Esophagus squamous epithelium (tissue), 5 donors: ENCODE measurements at places on chromosomes 12 and 14. TPM values are rescaled to one million over a fixed set of nuclear protein-coding genes. Genes with fewer than 3 reads are reported as not detected.
A peak's percentile ranks its signal among the peaks of the same experiment; 100 is the strongest.

- peaks cover 7% of the 10 kb centered on the region for H3K36me3 ChIP-seq
- H3K4me1 ChIP-seq = peaks cover 6% of the 10 kb centered on the region
- no peak overlapping the region for H3K27ac ChIP-seq
- no peaks in the 10 kb centered on the region for H3K27me3 ChIP-seq
- no peak overlapping the region for H3K4me3 ChIP-seq
- no peak for DNase-seq
Observed at GRCh38 chr14:22882529-22883172, 371 bp upstream of the REM2 start.

The SPX gene
- not detected for total RNA-seq

DNA sequence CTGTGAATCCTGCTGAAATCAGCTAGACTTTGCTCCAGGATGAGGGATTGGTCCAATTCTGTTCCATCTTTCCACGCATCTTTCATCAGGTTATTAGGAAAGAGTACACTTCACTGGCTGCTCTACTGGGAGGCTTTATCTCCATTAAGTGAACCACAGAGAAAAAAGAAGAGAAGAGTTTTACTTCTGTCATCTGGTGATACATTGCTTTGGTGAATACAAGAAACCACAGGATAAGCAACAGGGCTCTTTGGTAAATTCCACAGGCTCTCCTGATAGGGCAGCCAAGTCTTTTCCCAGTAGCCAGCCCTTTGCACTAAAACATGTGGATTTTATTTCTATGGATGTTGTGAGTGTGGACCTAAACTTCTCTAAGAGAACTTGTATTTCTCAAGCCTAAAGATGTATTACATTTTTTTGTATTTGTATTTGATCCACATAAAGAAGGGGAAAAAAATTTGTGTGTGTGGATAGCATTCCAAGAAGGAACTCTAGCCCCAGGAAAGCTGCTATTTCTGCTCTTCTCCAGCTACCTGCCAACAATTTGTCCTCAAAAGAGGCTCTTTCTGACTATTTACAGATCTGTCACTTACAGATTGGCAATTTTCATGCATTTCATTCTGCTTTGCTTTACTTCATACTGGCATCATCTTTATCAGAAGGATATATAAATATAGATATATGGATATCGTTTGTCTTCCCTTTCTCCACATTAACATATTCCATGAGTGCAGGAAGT is 1117.6 kb upstream of the TMEM132C start:
- no peaks in the 10 kb centered on the region for H3K4me1 ChIP-seq
- no peaks in the 10 kb centered on the region for H3K27me3 ChIP-seq
- no peaks in the 10 kb centered on the region for H3K36me3 ChIP-seq

DNA sequence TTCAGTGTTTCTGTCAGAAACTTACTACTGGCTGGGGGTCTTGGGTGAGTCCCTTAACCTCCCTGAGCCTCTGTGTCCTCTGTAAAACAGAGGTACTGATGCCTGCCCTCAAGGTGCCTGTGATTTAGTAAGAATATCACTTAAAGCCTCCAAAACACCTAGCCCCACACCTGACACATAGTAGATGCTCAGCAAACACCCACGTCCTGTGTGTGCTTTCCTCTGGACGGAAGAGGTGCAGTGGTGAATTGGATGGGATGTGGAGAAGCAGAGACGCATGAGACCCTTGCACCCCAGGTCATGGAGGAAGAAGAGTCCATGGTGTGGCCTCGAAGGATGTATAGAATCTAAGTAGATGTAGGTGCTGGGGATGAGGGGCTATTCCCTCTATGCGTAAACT is 110.6 kb downstream of the LGMN start:
- no peak overlapping the region for H3K4me3 ChIP-seq
- H3K27ac ChIP-seq = no peak overlapping the region
- H3K27me3 ChIP-seq = no peaks in the 10 kb centered on the region
- H3K4me1 ChIP-seq = no peaks in the 10 kb centered on the region
- peaks cover 19% of the 10 kb centered on the region for H3K36me3 ChIP-seq
- DNase-seq = no peak

DNA sequence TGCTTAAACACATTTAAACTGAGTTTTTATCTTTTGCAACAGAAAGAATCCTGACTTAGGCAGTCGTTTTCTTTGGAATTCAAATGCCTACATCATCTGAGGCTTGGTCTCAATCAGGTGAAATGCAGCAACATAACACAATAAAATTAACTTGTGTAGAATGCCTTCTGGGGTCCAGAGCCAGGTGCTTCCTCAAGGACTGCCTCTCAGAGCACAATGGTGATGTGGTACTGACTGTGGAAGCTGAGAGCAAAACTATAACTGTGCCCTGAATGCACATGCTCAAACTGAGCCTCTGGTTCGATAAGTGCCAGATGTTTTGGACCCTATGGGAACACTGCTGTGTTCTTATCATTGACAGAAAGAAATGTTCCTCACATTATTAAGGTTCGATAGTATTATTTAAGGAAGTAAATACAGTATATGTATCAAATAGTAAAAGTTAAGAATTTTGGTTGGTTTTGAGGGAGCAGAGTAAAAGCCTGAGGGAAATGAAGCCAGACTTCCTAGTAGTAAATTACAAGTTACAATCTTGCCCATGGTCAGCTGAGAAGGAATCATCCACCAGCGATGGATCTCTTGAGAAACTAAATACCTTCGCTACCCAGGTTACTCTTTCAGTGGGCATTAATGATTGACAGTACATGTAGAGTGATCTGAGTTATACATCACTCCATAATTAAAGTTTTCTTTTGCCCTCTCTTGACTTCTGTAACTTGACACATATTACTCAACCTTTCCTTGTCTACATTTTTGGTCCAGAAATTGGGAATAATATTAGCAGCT is 122.9 kb upstream of the ATP2B1 start:
- DNase-seq = no peak
- H3K27ac ChIP-seq = no peak overlapping the region
- no peaks in the 10 kb centered on the region for H3K27me3 ChIP-seq
- no peaks in the 10 kb centered on the region for H3K36me3 ChIP-seq
- no peaks in the 10 kb centered on the region for H3K4me1 ChIP-seq
- H3K4me3 ChIP-seq = no peak overlapping the region

- H3K27ac ChIP-seq = no peak overlapping the region
- no peaks in the 10 kb centered on the region for H3K36me3 ChIP-seq
- DNase-seq = no peak
- H3K27me3 ChIP-seq = no peaks in the 10 kb centered on the region
- no peaks in the 10 kb centered on the region for H3K4me1 ChIP-seq
- H3K4me3 ChIP-seq = no peak overlapping the region
Observed at GRCh38 chr12:42477941-42478340, 111.6 kb downstream of the PRICKLE1 start.

- no peak overlapping the region for H3K4me3 ChIP-seq
- H3K27me3 ChIP-seq = no peaks in the 10 kb centered on the region
Observed at GRCh38 chr14:104708606-104709268, 15.3 kb upstream of the ADSS1 start.

- no peaks in the 10 kb centered on the region for H3K27me3 ChIP-seq
- H3K4me1 ChIP-seq = peaks cover 40% of the 10 kb centered on the region
- peak overlapping the region; percentile 78 for H3K4me3 ChIP-seq
- no peak for DNase-seq
- H3K36me3 ChIP-seq = peaks cover 31% of the 10 kb centered on the region
- H3K27ac ChIP-seq = peak overlapping the region; percentile 93
Observed at GRCh38 chr14:63542231-63542999, 762 bp downstream of the PPP2R5E start.

- H3K4me3 ChIP-seq = no peak overlapping the region
- H3K36me3 ChIP-seq = no peaks in the 10 kb centered on the region
- no peaks in the 10 kb centered on the region for H3K4me1 ChIP-seq
- H3K27me3 ChIP-seq = no peaks in the 10 kb centered on the region
- H3K27ac ChIP-seq = no peak overlapping the region
Observed at GRCh38 chr12:84648425-84648824, 264.2 kb downstream of the SLC6A15 start.

- no peaks in the 10 kb centered on the region for H3K36me3 ChIP-seq
- H3K4me1 ChIP-seq = no peaks in the 10 kb centered on the region
- H3K4me3 ChIP-seq = no peak overlapping the region
- no peak for DNase-seq
Observed at GRCh38 chr12:22321638-22322037, 12.9 kb downstream of the ST8SIA1 start.

- no peak overlapping the region for H3K27ac ChIP-seq
- H3K4me3 ChIP-seq = no peak overlapping the region
- no peak for DNase-seq
Observed at GRCh38 chr14:53525608-53526007, 372.5 kb upstream of the DDHD1 start.

The DCN gene
- 50.1 TPM for total RNA-seq

DNA sequence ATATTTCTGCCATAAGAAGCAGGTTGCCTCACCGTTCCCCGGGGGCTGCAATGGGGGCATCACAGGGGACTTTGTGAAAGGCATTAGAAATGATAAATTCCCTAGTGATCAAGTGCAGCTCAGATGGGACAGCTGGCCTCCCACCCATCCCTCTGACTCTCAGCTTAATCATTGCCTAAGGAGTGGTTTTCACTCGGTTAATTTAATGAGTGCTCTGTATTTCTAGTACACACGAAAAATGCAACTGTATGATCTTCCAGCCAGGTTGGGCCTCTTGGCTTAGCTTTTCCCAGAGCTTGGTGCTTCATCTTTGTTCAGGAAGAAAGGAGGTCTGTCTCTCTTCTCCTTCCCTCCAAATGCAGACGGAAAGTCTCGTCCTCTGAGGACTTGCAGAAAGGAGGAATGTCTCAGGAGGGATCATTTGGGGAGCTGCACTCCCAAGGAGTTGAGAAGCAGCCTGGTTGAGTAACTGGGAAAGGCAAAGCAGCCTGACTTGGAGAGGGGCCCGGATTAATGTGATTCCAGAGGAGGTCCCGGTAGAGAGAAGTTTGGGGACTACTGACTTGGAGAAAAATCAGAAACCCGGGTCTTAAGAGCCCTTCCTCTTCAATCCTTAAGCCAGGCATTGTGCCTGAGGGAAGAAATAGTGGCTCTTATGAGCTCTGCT is 7.2 kb downstream of the CD9 start:
- H3K4me3 ChIP-seq = no peak overlapping the region
- peaks cover 70% of the 10 kb centered on the region for H3K4me1 ChIP-seq
- DNase-seq = no peak
- peak overlapping the region; percentile 96 for H3K27ac ChIP-seq

The CTSG gene
- total RNA-seq = not detected

The KRT78 gene
- 207 TPM for total RNA-seq

DNA sequence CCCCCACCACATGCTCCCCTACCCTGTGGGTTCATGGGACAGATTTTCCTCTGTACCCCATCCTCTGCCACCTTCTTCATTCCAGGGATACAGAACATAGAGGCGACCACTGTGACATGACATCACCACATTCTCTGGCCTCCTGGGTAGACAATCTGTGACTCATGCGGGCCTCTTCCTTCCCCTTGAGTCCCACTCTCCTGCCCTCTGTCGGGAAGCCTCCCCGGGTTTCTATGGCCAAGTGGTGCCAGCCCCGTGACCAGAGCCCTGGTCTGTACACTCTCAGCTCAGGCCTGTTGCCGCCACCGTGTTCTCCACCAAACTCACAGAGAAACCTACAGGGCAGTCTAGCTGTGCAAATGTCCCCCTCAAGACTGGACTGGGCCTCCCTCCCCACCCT is 8.0 kb downstream of the CLMN start:
- DNase-seq = no peak
- H3K27me3 ChIP-seq = no peaks in the 10 kb centered on the region
- H3K36me3 ChIP-seq = no peaks in the 10 kb centered on the region
- peaks cover 20% of the 10 kb centered on the region for H3K4me1 ChIP-seq
- H3K4me3 ChIP-seq = no peak overlapping the region
- peak overlapping the region; percentile 49 for H3K27ac ChIP-seq

DNA sequence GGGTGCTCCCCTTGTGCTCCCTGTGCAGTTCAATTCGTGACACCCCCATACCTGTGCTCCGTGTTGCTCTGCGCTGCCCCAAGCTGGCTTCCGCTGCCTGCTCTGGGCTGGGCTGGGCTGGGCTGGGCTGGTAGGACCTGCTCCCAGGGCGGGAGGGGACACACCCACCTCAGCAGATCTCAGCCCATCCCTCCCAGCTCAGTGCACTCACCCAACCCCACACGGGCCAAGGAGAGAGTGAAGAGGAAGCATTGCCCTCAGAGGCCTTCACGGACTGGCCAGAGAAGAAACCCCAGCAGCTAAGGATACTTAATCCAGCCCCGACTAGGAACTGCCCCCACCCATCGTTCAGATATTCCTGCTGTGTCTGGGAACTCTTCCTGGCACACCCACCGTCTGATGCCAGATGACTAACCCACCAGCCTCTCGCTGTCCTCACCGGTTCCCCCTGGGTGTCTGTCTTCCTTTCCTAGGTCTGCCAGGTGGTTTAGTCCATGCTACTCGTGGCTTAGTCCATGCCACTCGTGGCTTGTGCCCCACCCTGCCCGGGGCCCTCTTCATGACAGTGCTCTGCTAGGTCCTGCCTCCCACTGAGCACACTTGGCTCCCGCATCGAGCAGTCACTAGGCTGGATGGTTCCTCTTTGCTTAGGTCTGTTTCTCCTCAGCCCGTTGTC is at the start of gene LPAR5:
Gene LPAR5, minus strand, starts transcription at position 104 of the 676 bp plus-strand sequence. CDS start 14,711 bp downstream, outside the sequence.
- no peaks in the 10 kb centered on the region for H3K36me3 ChIP-seq
- peak within 1 kb of the TSS; percentile 63 for H3K4me3 ChIP-seq
- H3K27me3 ChIP-seq = no peaks in the 10 kb centered on the region
- peak within 1 kb of the TSS; percentile 83 for H3K27ac ChIP-seq
- H3K4me1 ChIP-seq = peaks cover 22% of the 10 kb centered on the region

GRCh38 chr12:131643631-131644452 is 67.0 kb upstream of the SFSWAP start:
- no peak for DNase-seq
- no peaks in the 10 kb centered on the region for H3K27me3 ChIP-seq
- no peak overlapping the region for H3K27ac ChIP-seq
- H3K4me1 ChIP-seq = no peaks in the 10 kb centered on the region
- H3K36me3 ChIP-seq = no peaks in the 10 kb centered on the region

GRCh38 chr14:89402363-89402762 is 14.7 kb downstream of the FOXN3 start:
- H3K27ac ChIP-seq = no peak overlapping the region
- no peaks in the 10 kb centered on the region for H3K27me3 ChIP-seq
- H3K36me3 ChIP-seq = no peaks in the 10 kb centered on the region

DNA sequence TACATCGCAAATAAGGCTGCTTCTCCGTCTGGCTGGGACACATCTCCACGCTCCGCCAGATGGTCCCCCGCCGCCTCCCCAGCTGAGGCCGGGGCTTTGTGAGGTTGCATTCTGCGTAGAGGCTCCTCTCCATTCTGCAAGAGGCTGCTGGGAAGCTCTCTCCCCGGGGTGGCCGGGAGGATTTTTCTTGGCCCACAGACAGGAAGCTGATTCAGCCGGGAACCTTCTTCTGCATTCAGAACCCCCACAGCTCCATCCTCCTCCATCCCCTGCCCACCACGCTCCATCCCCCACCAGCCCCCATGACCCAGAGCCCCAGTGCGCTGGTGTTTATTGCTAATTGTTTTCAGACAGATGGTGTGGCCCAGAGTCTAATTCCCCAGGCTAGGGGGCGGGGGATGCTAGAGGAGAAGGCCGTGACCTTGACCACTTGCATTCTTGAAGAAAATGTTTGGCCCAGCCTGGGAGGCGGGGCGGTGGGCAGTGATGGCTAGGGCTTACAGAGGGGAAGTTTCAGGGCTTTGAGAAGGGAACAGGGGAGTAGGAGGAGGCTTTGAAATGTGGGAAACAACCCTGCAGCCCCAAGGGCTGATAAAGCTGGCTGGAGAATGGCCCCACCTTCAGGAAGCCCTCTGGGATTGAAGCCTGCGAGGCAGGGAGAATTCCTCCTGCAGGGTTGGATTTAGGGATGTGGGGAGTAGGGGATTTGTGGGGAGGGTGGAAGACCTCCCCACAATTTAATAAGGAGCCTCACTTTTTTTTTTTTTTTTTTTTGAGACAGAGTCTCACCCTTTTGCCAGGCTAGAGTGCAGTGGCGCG is 88.5 kb upstream of the NCOR2 start:
- peak overlapping the region; percentile 90 for H3K27ac ChIP-seq
- peaks cover 33% of the 10 kb centered on the region for H3K27me3 ChIP-seq
- no peaks in the 10 kb centered on the region for H3K36me3 ChIP-seq
- H3K4me1 ChIP-seq = peaks cover 17% of the 10 kb centered on the region
- H3K4me3 ChIP-seq = no peak overlapping the region
- DNase-seq = no peak
